ENCODE measurements at places on chromosomes 5 and 9. TPM values are rescaled to one million over a fixed set of nuclear protein-coding genes. Genes with fewer than 3 reads are reported as not detected.

The RETREG1 gene
- 48.4 TPM for total RNA-seq

The LCP2 gene
- total RNA-seq = 285 TPM

The MAMDC4 gene
- total RNA-seq = 14.4 TPM

The PCDHA6 gene
- not detected for total RNA-seq

The RNF180 gene
- total RNA-seq = not detected

The CCL27 gene
- not detected for total RNA-seq

The NR5A1 gene
- total RNA-seq = not detected

The CDX1 gene
- total RNA-seq = not detected

The SCAI gene
- total RNA-seq = 11.2 TPM

The PCDHGA12 gene
- total RNA-seq = not detected

The CCL21 gene
- not detected for total RNA-seq

The RPL12 gene
- total RNA-seq = 1,386 TPM

The PCDHB13 gene
- not detected for total RNA-seq

The GPX8 gene
- total RNA-seq = not detected

The FAM13B gene
- 35.2 TPM for total RNA-seq

The RBM18 gene
- total RNA-seq = 21.5 TPM

The RUSC2 gene
- total RNA-seq = 3.6 TPM

The IFNK gene
- total RNA-seq = not detected

The DMRT3 gene
- not detected for total RNA-seq

The MARVELD2 gene
- 0.07 TPM for total RNA-seq

The TUSC1 gene
- 0.45 TPM for total RNA-seq

The GARNL3 gene
- 1.6 TPM for total RNA-seq

The FAM200C gene
- 0.73 TPM for total RNA-seq

The SPATA6L gene
- total RNA-seq = 0.40 TPM

The KIF12 gene
- not detected for total RNA-seq

The JAKMIP2 gene
- 5.3 TPM for total RNA-seq

The IL5 gene
- total RNA-seq = 0.33 TPM

The RGMB gene
- total RNA-seq = 1.4 TPM

The C5orf58 gene
- not detected for total RNA-seq

The MCTP1 gene
- 0.08 TPM for total RNA-seq

The HTR1A gene
- total RNA-seq = not detected

The S100Z gene
- total RNA-seq = 1.8 TPM

The PTGDS gene
- total RNA-seq = 22.1 TPM

The PDCD1LG2 gene
- 2.2 TPM for total RNA-seq

The SHOC1 gene
- not detected for total RNA-seq

The TEX48 gene
- 0.83 TPM for total RNA-seq

The GDF9 gene
- 0.87 TPM for total RNA-seq

The SHISAL2B gene
- not detected for total RNA-seq

The TMEFF1 gene
- not detected for total RNA-seq

The DMRT2 gene
- not detected for total RNA-seq
